ENCODE measurements at places on chromosomes 6 and 20. TPM values are rescaled to one million over a fixed set of nuclear protein-coding genes. Genes with fewer than 3 reads are reported as not detected.
A peak's percentile ranks its signal among the peaks of the same experiment; 100 is the strongest.

Gene KCNK15
- 0.26 TPM for total RNA-seq

Gene PCSK2
- not detected for total RNA-seq

Gene PRDM13
- total RNA-seq, result not detected

Gene ASXL1
- 116 TPM for total RNA-seq

Gene OR12D2
- not detected for total RNA-seq

Gene SEMG1
- not detected for total RNA-seq

Gene PTK6
- total RNA-seq, result under 0.01 TPM

Gene PLEKHG1
- 50.3 TPM for total RNA-seq

Gene AFG1L
- under 0.01 TPM for total RNA-seq

Gene SYNGAP1
- 11.5 TPM for total RNA-seq

Gene GPR63
- total RNA-seq, result 2.4 TPM

Gene SYNDIG1
- 2.8 TPM for total RNA-seq

Gene FABP7
- not detected for total RNA-seq

Gene FRK
- 2.2 TPM for total RNA-seq

GRCh38 chr20:20076297-20077065 is 24.1 kb downstream of the CFAP61 start:
- no peaks in the 10 kb centered on the region for H3K36me3 ChIP-seq
- H3K4me1 ChIP-seq, result no peaks in the 10 kb centered on the region
- H3K4me3 ChIP-seq, result no peak overlapping the region

- DNase-seq, result peak; percentile 83
- no peaks in the 10 kb centered on the region for H3K4me1 ChIP-seq
- peak within 1 kb of the TSS; percentile 94 for H3K27ac ChIP-seq
- H3K27me3 ChIP-seq, result no peaks in the 10 kb centered on the region
- H3K36me3 ChIP-seq, result no peaks in the 10 kb centered on the region
Measured at GRCh38 chr6:131807644-131808459, at the start of gene ENPP1. Gene ENPP1 (plus strand): TSS chr6:131808020. CDS start chr6:131808036, 16 bp downstream.

DNA sequence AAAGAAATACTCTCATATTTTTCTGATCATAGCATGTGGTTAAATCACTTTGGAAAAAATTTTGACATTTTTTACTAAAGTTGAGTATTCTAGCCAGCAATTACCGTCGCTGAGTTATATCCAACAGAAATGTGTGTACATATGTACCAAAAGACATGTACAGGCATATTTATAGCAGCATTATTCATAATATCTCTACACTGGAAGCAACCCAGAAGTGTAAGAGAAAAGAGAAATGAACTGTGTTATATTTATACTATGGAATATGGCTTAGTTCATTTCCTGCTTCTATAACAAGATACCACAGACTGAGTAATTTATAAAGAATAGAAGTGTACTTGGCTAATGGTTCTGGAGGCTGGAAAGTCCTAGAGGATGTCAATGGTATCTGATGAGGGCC is 474.0 kb upstream of the GJE1 start:
- H3K4me3 ChIP-seq, result no peak overlapping the region
- H3K36me3 ChIP-seq, result no peaks in the 10 kb centered on the region
- H3K27ac ChIP-seq, result no peak overlapping the region
- H3K4me1 ChIP-seq, result no peaks in the 10 kb centered on the region
- no peak for DNase-seq

- no peak for DNase-seq
- H3K27me3 ChIP-seq, result no peaks in the 10 kb centered on the region
- H3K27ac ChIP-seq, result peak overlapping the region; percentile 53
- no peaks in the 10 kb centered on the region for H3K36me3 ChIP-seq
Measured at GRCh38 chr6:111747829-111748228, 125.4 kb downstream of the FYN start.

- no peak for DNase-seq
- H3K4me3 ChIP-seq, result no peak overlapping the region
- no peak overlapping the region for H3K27ac ChIP-seq
Measured at GRCh38 chr6:168210239-168211105, 109.1 kb downstream of the DACT2 start.

- peaks cover 8% of the 10 kb centered on the region for H3K4me1 ChIP-seq
- DNase-seq, result no peak
- H3K27ac ChIP-seq, result no peak overlapping the region
- H3K27me3 ChIP-seq, result no peaks in the 10 kb centered on the region
Measured at GRCh38 chr6:130598021-130598989, 228.9 kb upstream of the SMLR1 start.

DNA sequence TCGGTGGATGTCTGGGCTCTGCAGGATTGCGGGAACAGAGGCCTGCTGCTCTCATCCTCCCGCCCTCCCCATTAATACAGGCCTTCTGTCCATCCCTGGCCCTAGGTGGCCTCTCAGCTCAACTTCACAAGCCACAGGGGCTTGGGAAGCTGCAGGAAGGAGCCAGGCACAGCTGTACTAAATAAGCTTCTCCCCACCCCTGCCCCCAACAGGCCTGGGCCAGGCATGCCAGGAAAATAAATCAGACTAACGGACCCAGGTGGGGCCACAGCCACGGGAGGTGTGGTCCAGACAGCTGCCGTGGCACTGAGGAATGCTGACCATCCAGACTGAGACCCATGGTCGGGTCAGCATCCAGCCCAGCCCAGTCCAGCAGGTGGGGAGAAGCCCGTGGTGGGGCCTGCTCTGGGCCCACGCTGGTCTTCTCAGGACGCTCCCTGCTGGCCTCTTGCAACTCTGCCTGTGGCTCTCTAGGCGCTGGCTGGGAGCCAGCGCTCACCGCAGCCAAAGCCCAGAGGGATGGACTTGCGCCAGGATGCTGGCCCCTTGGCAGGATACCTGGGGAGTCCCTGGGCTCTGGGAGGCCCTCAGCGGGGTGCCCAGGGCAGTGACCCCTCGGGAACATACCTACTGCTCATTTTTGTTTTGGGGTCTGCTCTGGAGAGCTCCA is 8.6 kb upstream of the YTHDF1 start:
- H3K4me3 ChIP-seq, result no peak overlapping the region
- H3K27me3 ChIP-seq, result no peaks in the 10 kb centered on the region

DNA sequence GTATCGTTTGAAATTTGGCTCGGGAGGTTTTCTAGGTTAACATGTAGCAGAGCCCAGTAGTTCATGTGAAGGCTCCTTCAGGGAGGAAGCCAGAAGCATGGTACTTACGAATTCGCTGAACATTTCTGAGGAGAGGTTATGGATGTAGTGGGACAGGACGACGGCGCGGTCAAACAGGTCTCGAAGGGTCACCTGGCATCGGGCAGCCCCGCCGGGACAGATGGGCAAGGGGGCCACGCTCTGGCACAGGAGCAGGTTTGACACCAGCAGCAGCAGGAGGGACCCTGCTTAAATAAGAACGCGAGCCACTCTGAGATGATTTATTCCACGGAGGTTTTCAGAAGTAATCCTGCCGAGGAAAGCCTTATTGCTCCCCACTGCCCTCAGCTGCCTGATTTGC is 2.5 kb downstream of the PRL start:
- no peaks in the 10 kb centered on the region for H3K36me3 ChIP-seq
- H3K27me3 ChIP-seq, result no peaks in the 10 kb centered on the region
- no peak for DNase-seq
- H3K4me3 ChIP-seq, result no peak overlapping the region

DNA sequence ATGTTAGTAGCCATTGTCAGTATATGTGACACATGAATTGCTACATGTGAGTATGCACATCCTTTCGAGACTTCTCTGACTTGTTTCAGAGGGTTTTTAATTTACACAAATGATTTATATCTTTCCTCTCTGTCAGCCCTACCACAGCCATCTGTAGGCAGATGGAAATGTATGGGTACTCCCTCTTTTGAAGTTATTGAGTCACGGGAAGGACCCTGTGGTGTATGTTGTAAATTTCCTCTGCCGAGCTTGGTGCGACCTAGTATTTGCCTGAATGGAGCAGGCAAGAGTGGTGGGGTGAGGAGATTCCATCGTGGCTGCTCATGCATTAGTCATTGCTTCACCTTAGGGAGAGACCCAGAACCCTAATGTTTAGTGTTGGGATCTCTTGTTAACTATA is 171.9 kb downstream of the JARID2 start:
- H3K27me3 ChIP-seq, result no peaks in the 10 kb centered on the region
- no peak overlapping the region for H3K4me3 ChIP-seq
- H3K36me3 ChIP-seq, result no peaks in the 10 kb centered on the region
- no peak overlapping the region for H3K27ac ChIP-seq
- DNase-seq, result no peak

GRCh38 chr6:85321906-85322305 is 128.0 kb upstream of the NT5E start:
- no peak overlapping the region for H3K4me3 ChIP-seq
- no peak for DNase-seq
- no peaks in the 10 kb centered on the region for H3K4me1 ChIP-seq
- no peak overlapping the region for H3K27ac ChIP-seq
- H3K27me3 ChIP-seq, result no peaks in the 10 kb centered on the region

- H3K27me3 ChIP-seq, result no peaks in the 10 kb centered on the region
- DNase-seq, result no peak
- H3K4me1 ChIP-seq, result peaks cover 9% of the 10 kb centered on the region
- no peak overlapping the region for H3K27ac ChIP-seq
- H3K36me3 ChIP-seq, result no peaks in the 10 kb centered on the region
Measured at GRCh38 chr6:7124114-7124513, 16.4 kb downstream of the RREB1 start.

GRCh38 chr6:63458480-63459115 is 113.7 kb upstream of the LOC128125822 start:
- H3K36me3 ChIP-seq, result no peaks in the 10 kb centered on the region
- no peaks in the 10 kb centered on the region for H3K4me1 ChIP-seq
- no peaks in the 10 kb centered on the region for H3K27me3 ChIP-seq
- H3K4me3 ChIP-seq, result no peak overlapping the region

- H3K27me3 ChIP-seq, result no peaks in the 10 kb centered on the region
- no peak overlapping the region for H3K4me3 ChIP-seq
- no peaks in the 10 kb centered on the region for H3K36me3 ChIP-seq
- H3K4me1 ChIP-seq, result no peaks in the 10 kb centered on the region
Measured at GRCh38 chr20:51667002-51667408, 101.2 kb downstream of the ATP9A start.

DNA sequence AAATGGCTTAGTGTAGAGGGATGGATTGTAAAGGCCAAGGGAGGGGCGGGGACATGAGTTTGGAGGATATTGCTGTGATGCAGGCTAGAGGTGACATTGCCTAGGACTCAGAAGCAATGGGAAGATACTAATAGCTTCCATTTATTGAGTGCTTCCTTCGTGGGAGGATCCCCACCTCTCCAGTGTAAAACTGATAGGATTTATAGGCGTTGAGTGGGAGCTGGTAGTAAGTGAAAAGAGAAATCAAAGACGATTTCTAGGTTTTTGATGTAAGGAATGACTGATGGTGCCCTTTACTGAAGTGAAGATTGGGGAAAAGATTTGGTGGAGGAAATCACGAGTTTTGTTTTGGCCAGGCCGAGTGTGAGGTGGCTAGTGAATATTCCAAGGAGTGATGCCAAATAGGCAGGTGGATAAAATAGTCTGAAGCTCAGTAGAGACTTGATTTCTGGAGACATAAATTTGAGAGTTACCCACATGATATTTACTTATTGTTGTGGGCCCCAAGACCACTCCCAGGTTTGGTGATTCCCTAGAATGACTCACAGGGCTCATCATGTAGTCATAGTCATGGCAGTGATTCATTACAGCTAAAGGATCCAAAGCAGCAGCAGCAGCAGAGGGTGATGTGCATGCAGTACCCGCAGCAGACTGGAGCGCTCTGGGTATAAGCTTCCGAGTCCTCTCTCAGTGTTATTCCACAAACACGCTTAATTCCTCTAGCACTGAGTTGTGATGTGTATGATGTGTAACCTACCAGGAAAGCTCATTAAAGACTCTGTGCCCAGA is 10.2 kb downstream of the RPRD1B start:
- no peak overlapping the region for H3K27ac ChIP-seq
- no peaks in the 10 kb centered on the region for H3K27me3 ChIP-seq
- no peak for DNase-seq
- no peaks in the 10 kb centered on the region for H3K36me3 ChIP-seq
- no peak overlapping the region for H3K4me3 ChIP-seq

- H3K4me1 ChIP-seq, result peaks cover 3% of the 10 kb centered on the region
- H3K36me3 ChIP-seq, result no peaks in the 10 kb centered on the region
- no peak overlapping the region for H3K4me3 ChIP-seq
- H3K27ac ChIP-seq, result no peak overlapping the region
- no peak for DNase-seq
Measured at GRCh38 chr20:11457488-11457887, 460.2 kb upstream of the BTBD3 start.

GRCh38 chr20:34365765-34366213 is 2.7 kb downstream of the ITCH start:
- H3K4me3 ChIP-seq, result no peak overlapping the region
- H3K4me1 ChIP-seq, result peaks cover 14% of the 10 kb centered on the region
- no peak for DNase-seq
- H3K27ac ChIP-seq, result no peak overlapping the region
- H3K36me3 ChIP-seq, result no peaks in the 10 kb centered on the region

- DNase-seq, result no peak
- no peak overlapping the region for H3K4me3 ChIP-seq
- H3K27me3 ChIP-seq, result no peaks in the 10 kb centered on the region
- H3K27ac ChIP-seq, result no peak overlapping the region
Measured at GRCh38 chr20:20832715-20833114, 120.3 kb upstream of the RALGAPA2 start.

- no peak for DNase-seq
- H3K36me3 ChIP-seq, result no peaks in the 10 kb centered on the region
- no peak overlapping the region for H3K4me3 ChIP-seq
Measured at GRCh38 chr6:134177236-134177635, 124.8 kb upstream of the SLC2A12 start.

- no peak for DNase-seq
- no peaks in the 10 kb centered on the region for H3K27me3 ChIP-seq
- H3K36me3 ChIP-seq, result no peaks in the 10 kb centered on the region
- no peaks in the 10 kb centered on the region for H3K4me1 ChIP-seq
- H3K27ac ChIP-seq, result no peak overlapping the region
- no peak overlapping the region for H3K4me3 ChIP-seq
Measured at GRCh38 chr6:89508755-89509563, 76.0 kb downstream of the ANKRD6 start.

- DNase-seq, result no peak
- H3K4me1 ChIP-seq, result no peaks in the 10 kb centered on the region
- no peak overlapping the region for H3K4me3 ChIP-seq
- no peaks in the 10 kb centered on the region for H3K27me3 ChIP-seq
Measured at GRCh38 chr20:4233520-4233919, 218.2 kb upstream of the RNF24 start.

DNA sequence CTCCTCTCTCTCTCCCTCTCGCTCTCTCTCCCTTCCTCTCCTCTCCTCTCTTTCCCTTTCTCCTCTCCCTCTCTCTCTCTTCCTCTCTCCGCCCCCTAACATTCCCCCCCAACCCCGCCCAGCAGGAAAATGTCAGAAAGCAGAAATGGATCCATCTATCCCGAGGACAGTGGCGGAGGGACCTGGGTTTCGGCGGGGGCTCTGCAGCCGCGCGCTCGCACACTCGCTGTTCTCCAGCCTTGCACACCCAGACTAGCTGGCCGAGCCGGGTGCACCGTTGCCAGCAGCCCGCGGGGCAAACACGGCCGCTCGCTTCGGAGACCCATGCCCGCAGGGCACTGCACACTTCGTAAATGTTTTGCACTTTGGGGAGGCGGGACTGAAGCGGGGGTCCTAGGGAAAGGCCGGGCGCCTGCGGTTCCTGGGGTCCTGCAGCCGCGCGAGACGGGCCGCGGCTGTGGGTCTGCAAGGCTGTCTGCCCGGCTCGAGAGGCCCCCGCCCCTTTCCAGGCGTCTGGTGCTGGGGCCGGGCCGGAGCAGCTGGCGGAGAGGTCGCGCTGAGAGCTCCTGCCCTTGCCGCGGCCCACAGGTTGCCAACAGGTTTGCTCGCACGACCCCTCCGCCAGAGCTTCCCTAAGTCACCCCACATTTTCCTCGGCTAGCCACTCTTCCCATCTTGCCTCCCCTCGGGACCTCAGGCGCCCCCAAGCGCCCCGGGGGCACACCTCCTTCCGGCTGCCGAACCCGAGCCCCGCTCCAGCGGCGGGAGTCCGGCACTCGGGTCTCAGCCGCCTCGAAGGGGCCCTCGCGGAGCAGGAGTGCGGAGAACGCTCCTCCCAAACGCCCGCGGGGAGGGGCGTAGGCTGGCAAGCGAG is 818 bp upstream of the MDGA1 start:
- H3K27me3 ChIP-seq, result no peaks in the 10 kb centered on the region
- no peaks in the 10 kb centered on the region for H3K36me3 ChIP-seq
- H3K4me1 ChIP-seq, result no peaks in the 10 kb centered on the region
- DNase-seq, result peak; percentile 56
- H3K4me3 ChIP-seq, result peak overlapping the region; percentile 84

All from uterus (tissue), 4 donors.